Prostate gland (tissue), 2 donors: ENCODE measurements at places on chromosomes 5 and 9. TPM values are rescaled to one million over a fixed set of nuclear protein-coding genes. Genes with fewer than 3 reads are reported as not detected.

DNA sequence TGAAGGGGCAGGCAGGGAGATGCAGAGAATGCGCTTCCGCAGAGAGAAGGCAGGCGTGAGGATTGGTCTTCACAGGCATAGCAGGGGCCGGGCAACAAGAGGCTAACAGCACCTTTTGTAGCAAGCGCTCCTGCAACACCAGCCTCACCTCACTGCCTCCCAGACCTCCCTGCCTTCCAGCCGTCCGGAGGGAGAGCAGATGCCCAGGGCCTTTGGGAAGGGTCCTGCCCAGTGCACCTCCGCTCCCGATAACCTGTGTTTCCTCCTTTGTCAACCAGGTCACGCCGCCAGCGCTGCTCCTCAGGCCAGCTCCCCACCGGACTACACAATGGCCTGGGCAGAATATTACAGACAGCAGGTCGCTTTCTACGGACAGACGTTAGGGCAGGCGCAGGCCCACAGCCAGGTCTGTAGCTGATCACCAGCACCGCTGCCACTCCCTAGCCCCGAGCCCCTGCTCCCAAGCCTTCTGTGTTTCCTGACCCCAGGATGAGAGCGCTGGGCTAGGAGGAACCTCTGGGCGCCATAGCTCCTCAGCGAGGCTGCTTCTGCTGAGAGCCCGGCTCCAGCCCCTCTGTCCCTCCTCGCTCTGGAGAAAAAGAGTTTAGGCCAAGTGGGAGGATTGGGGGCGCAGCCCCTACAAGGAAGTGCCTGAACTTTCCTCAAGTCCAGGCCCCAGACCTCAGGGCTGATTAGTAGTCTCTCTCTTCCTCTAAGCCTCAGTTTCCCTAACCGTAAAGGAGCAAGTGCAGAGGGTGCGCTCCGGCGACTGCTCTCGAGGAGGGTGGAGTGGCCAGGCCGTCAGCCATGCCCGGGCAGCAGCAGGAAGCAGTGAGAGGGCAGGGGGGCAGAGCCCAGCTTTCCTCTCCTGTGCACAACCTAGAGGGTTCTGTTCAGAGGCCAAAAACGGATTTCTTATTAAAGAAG lies 28.4 kb upstream of the PRDM12 start:
- no peak for DNase-seq

DNA sequence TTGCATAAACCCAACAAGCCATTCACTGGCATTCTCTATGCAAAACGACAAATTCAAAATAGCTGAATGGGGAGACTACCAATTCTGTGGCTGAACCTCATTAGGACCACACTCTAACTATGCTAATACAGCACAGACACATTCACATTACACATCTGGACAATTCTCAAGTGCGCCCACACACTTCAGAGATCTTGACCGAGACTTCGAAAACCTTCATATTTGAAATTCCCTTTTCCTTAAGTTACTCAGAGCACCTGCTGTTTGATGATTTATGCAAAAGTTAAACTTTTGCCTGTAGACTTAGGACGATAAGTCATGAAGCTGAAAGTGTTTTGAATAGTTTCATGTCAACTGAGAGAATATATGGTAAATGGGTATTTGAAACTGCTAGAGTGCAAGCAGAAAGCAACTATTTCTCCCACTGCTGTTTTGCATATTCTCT lies 111.9 kb downstream of the FBN2 start:
- DNase-seq = no peak

DNA sequence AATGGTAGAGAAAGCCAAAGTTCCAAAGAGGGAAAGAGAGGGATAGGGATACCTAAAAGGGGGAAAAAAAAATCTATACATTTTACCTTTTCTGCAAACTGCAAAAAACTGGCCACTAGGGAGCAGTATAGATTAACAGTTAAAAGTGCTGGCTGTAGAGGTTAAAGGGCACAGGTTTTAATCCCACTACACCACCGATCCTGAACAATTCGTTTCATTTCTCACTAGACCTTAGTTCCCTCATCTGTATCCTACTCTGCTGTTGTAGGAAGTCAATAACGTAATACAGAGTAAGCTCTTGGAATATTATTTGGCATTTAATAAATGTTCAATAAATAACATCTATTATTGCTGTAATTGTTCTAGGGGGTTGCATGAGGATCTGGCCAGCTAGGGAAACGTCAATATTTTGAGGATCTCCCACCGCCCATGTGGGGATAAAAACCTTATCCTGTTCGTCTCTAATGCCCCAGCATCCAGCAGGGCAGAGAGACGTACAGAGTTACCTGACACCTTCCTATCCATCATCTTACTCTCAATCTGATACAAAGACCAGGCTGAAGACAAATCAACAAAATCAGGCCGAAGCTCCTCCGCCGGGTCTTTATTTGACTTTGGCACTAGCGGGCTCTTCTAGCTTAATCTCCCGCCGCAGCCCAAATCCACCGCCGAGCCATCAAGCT lies 757 bp downstream of the CDC26 start:
- DNase-seq = peak; percentile 30

DNA sequence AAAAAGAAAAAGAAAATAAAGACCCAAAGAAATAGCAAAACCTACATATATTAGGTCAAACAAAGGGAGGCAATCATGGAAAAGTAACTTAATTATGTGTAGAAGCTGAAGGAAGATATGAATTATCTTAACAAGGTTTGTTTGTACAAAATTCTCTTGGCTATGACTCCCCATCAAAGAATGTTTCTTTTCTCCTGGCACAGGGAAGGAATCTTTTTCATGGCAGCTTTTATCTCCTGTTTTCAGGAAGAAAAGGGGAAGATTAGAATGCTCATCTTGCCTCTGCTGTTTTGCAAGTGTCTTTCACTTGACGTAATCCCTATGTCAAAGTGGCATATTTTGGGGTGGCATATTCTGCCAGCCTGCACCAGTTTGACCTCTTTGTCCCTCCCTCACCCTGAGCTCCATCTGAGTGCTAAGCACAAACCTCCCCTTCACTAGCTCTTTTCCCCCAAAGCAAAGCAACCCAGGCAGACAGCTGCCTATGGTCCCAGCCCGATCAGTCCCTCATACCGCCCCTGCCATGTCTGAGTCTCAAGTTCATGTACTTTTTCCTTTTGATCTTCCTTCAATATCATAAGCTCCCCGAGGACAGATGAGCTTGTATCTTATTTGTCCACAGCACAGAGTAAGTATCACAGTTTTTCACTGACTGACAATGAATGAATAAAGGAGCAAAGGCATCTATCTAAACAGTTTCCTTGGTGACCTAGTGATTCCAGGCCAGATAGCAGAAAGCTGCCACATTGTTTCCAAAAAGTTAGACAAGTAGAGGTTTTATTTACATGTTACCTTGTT lies 242.8 kb upstream of the ANKRD55 start:
- no peak for DNase-seq

DNA sequence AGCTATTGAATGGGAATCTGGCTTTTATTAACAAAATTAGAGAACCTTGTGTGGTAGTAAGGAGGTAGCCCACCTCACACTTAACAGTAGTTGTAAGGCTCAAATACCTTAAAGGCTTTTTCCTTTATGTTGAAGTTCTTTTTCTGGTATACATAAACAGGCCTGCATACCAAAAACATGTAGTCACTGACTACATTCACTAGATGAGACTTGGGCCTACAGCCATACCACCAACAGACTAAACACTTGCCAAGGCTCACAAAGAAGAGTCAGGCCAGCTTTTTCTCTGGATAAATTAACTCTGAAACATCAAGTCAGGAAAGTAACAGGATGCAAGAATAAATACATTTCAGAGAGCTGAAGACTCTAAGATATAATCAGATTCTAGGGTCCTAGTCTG lies 78.6 kb upstream of the MPDZ start:
- DNase-seq = no peak

The ANKDD1B gene
- 2.7 TPM for total RNA-seq

DNA sequence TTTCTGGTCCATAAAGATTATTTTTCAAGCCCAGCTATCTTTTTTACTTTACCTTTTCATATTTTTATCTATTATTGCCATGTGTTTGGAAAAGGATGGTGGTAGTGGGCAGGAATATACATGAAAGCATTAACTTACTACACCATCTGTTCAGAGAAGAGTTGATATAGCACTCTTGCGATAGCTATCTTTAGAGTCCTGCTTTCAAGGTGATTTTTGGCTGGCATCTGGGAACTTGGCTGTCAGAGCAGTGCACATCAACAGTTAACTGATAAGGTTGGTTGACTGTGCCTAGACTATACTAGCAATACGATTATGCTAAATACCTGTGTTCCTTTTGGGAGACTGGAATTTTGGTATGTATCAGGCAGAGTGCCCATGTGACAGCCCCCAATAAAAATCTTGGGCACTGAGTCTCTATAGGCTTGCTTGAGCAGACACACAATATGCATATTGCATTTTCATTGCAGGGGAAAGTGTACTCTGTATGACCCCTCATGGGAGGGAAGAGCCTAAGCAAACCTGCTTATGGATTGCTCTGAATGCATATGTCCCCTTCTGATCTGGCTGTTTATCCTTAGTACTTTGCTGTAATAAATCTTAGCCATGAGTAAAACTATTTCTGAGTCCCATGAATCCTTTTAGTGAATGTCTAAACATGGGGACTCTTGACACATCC lies 227.6 kb upstream of the C9orf72 start:
- DNase-seq = no peak

The STARD4 gene
- total RNA-seq = 13.4 TPM

DNA sequence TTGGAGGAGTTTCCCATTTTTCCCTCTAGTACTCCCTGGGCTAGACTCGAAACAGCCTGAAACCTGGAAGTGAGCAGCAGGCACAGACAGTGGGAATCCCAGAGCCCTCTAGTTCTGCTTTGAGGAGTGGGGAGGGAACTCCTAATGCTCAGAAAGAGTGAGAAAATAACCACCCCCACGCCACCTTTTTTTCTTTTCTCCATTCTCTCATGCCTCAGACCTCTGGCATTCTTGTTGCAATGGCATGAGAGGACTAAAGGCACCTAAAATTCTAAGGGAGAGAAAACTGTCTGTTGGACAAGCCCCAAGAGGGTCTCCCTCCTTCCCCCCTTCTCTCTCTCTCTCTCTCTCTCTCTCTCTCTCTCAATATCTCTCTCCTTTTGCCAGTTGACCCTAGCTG lies 15.1 kb upstream of the IRF1 start:
- no peak for DNase-seq

- no peak for DNase-seq
Observed at GRCh38 chr9:134010310-134011173, 14.7 kb upstream of the BRD3OS start.
